ENCODE measurements at places on chromosomes 12 and 14.

DNA sequence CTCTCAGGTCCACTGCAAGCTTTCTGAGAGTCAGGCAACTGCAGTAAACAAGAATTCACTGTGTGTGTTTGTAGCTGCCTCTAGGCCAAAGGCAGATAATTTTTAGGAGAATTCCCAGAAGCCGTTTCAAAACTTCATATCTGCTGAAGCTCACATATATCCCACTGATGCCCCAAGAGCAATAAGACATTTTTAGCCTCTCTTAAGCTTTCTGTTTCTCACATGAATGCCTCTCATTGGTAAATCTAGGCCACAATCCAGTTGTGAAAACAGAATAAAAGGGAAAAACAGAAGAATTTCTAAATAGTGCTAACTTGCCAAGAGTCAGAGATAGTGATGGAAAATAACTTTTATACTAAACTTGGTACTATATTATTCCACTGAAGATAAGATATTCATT lies 48.5 kb upstream of the LIN7A start:
- no peak for DNase-seq

DNA sequence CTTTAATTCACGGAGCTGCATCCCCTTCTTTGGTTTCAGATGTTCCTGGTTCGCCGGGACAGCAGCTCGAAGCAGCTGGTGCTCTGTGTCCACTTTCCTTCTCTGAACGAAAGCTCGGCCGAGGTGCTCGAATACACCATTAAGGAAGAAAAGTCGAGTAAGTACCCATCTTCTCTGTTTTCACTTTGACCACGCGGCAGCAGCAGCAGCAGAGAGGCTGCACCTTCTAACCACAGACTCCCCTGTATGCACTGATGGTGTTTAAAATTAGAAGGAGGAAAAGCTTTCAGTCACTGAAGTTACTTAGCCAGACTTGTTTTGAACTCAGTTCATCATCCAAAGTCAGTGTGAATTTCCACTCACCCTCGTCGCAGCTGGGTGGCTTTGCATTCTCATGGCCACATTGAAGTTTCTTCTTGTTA lies 63.8 kb downstream of the RIN3 start:
- no peak for DNase-seq

GRCh38 chr12:58217130-58217529 lies 275.8 kb downstream of the ATP23 start:
- DNase-seq: no peak

GRCh38 chr12:85156569-85156968 lies 120.4 kb downstream of the LRRIQ1 start:
- no peak for DNase-seq

DNA sequence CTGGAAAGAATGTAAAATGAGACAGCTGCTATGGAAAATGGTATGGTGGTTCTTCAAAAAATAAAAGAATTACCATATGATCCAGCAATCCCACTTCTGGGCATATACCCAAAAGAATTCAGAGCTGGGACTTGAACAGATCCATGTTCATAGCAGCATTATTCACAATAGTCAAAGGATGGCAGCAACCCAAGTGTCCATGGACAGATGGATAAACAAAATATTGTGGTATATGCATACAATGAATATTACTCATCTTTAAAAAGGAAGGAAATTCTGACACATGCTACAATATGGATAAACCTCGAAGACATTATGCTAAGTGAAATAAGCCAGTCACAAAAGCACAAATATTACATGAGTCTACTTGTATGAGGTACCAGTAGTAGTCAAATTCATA lies 9.1 kb downstream of the RAB2B start:
- DNase-seq: peak; percentile 86

- no peak for DNase-seq
These were observed 35.5 kb upstream of the ATF1 start for GRCh38 chr12:50728417-50728816.

DNA sequence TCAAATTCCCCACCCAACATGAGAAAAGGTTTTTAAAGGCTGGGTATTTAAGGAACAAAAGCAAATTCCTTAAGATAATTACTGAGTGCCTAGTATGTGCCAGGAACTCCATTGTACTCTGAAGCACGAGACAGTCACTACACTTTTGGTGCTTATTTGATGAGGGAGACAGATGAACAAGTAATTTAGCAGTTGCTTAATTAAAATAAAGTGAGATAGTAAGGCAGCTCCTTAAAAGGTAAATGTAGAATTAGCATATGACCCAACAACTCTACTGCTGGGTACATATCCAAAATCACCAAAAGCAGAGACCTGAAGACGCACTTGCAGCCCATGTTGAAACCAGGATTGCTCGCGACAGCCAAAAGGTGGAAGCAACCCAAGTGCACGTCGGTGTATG lies 21.3 kb downstream of the POLE start:
- no peak for DNase-seq

DNA sequence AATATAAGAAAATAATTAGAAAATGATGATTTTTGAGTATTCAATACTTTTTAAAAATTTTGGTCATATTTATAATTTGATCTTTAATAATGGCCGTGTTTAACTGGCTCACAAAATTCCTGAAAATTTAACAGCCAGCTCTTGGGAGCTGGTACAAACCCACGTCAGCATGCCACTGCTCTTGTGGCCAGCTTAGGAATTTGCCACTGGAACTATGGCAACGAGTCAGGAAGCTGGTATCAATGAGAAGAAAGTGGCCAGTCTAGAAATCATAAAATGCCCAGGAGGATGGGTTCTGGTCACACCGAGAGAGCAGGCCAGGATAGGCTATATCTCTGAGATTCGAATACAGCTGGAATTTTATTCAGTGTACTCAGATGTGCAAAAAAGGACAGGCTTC lies 72.2 kb upstream of the PLEKHG3 start:
- no peak for DNase-seq

GRCh38 chr14:38992067-38992844 lies 110.8 kb downstream of the SEC23A start:
- DNase-seq: no peak

DNA sequence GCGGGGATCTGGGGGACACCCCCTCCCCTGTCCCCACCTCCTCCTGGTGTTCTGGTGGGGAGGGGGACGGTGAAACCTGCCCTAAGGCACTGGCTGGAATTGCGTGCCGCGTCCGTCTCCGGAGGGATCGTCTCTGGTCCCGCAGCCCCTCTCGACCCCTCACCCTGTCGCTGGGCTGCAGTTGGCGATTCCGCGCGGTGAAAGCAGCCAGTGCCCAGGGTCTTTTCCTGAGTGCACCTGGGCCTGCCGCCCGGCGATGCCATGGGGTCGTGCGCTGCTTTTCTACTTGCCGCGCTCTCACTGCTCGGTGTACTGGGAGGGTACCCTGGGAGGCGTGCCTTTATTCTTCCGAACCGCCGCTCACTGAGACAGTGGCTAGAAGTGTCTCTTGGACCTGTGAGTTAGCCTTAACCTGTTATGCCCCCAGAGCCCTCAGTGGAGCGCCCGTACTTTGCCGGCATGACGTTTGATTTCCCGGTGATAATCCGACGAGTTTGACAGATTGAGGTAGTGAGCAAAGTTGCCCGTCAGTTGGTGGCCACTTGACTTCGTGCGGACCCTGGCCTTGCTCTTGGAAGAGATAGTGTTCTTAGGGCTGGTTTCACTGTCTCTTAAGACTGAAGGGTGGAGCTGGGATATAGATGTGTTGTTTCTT lies 788 bp downstream of the SFSWAP start:
- DNase-seq: no peak

GRCh38 chr12:54341378-54342300 lies 16.7 kb downstream of the COPZ1 start:
- DNase-seq: no peak

DNA sequence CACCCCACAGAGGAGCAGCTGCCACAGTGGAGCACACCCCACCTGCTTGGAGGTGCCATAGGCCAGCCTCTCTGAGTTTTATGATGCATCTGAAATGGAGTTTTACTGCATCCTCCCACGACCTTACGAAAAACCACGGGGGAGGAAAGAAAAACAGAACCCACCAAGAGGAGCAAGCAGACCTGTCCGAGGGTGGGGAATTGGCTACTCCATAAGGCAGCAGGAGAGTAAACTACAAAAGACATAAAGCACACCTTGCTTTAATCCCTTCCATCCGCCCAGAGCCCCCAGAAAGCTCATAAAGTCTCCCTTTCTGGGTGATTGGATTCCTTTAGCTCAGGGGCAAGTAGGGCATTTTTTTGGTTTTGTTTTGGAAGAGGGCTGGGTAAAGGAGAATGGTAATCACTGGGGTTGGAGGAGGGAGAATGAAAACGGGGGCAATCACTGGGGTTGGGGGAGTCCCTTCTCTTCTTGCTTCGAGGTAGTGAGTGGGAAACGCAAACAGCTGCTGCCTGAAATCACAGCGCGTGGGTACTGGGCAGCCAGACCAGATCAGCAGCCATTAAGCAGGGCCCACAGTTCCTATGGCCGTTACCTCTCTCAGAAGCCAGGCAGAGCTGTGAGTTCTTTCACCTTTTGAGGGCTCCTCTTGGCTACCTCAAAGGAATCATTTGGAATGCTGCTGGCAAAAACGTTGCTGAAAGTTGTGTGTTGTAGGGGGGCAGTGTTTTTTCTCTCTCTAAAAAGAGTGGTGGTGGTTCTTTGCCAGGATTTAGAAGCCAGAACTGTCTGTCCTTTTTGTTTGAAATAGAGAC lies 433.6 kb downstream of the ZFP36L1 start:
- DNase-seq: no peak

GRCh38 chr12:129675496-129675895 lies 228.3 kb downstream of the TMEM132D start:
- no peak for DNase-seq

DNA sequence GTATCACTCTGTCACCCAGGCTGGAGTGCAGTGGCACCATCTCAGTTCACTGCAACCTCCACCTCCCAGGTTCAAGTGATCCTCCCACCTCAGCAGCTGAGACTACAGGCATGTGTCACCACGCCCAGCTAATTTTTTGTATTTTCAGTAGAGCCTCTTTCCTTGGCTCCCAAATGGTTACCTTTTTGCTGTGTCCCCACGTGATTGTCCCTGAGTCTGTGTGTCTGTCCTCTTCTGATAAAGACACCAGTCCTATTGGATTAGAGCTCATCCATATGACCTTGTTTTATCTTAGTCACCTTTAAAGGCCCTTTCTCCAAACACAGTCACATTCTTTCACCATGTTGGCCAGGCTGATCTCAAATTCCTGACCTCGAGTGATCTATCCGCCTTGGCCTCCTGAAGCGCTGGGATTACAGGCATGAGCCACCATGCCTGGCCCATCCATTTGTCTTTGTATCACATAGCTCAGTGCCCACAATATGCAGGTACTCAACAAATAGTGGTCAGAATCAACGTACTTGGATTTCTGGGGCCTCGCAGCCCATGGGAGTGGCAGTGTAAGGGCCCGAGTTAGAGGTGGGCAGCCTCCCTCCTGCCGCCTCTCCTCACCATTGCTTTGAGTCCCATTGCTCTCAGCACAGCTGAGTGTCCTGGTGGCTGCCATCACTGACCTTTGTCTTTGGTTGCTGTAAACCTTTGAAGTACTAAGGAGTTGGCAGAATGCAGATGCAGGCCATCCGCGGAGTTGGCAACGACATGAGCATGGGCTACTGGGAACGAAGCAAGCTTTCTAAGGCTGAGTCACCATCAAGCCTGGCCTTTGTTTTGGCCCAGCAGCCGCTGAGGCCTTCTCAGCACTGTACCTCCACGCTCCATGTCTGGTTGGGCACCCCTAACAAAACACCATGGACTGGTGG lies 9.3 kb downstream of the TPCN1 start:
- DNase-seq: no peak

DNA sequence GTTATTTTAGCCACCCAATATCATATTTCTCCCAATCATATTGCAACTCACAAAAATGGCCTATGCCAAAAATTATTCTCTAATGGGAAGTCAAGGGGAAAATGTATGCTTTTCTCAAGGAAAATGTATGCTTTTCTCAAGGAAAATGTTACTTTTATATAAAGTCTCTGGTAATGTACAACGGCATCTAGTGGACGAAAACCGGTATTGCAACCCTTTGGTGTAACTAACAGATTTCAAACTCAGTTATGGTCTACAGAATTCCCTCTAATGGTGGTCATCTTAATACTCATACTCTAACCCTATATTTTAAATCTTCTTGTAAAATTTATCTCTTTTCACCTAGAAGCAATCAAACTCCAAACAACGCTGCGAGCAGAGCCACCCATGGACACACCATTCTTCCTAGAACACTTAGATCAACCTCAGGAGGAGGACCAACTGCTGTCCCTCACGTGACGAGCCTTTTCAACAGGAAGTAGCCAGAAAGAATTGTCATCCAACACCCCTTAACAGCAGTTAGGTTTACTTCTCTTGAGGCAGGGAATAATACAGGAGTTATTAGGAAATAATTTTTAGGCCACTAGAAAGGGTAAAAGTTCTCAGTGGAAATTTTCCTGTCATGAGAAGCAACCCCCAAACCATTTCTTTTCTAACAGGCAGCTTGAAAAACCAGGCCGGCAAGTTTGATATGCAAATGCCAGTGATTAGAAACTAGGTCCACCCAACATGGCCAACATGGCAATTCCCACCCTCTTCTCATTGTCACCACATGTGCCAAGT lies 20.1 kb downstream of the APOBEC1 start:
- DNase-seq: no peak

DNA sequence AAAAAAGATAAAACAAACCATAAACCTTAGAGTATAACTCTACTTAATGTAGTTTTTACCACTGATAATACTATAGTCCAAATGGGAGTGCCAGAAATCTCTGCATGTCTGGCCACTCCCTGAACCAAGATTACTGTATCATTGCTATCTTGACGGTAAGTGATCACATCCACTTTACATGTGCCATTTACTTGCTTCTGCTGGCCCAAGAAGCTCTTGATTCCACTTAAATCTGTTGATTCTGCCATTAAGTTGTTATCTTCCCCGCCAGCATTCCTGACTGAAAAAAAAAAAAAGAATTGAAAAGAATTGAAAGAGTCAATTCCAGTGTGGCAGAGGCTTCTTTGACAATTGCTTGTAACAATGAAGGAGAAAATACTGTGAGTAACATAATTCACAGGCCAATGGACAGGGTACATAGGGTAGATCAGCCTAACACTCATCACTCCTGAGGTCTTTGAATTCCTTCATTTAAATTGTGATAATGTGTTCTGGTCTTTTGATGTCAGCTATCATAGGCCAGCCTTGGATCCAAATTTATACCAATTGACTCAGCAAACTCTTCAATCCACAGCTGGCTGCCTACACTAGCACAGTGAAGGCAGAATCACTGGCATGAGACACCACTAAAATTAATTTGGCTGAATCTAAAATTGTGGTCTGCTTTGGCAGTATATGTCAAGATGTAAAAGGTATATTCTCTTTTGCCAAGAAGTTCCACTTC lies 665.2 kb upstream of the FLRT2 start:
- DNase-seq: no peak

DNA sequence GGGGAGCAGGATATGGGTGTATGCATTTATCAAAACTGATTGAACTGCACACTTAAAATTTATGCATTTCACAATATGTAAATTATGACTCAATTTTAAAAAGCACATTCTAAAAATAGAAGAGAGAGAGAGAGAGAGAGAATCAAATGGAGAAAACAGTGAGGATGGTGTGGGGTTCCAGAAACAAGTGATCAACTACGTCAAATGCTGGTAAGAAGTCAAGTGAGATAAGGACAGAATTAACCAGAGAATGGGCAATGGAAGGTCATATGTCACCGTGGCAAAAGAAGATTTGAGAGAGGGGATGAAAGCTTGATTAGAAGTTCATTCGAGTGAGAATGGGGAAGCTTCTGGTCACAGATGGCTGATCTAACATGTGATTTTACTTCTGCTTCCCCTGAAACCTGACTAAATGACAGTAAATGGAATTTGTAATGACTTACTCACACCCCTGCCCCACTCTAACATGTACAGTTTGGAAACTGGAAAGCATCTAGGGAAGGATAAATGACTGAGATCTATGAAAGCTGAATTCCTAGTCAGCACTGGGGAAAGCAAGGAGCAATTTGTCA lies 276.5 kb upstream of the AMIGO2 start:
- DNase-seq: no peak

All from amniotic stem cell (primary cell).